ENCODE measurements at places on chromosomes 7 and 10.

DNA sequence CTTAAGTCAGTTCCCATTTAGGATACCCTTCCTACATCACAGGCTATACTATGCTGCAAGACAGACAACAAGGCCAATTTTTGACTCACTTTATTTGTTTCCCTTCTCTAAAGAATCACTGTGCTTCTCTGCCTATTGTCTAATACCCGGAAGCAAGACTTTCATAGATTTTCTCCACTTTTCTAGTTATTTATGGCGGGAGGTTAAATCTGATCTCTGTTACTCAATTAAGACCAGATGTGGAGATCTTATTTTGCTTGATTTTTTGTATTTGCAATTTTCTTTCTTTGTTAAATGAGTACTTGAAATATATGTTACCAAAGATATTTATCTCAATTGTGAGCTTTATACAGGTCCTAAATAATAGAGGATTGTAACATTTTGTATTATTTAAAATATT lies 511.5 kb downstream of the ATRNL1 start:
- DNase-seq, result no peak

DNA sequence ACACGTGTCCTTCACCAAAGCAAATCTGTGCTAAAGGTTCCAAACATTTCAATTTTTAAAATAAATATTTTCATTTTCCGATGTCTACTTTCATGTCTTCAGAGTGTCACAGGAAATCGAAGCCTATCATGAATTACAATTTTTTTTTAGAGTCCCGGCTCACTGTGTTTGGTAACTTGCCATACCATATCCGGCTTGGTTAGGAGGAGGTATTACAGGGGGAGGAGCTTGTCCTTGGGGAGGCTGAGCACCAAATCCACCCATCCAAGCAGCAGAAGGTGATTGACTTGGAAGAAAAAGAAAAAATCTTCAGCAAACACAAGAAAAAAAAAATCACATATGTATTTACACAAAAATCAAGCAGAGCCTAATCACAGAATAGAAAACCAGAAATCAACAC lies 21.3 kb downstream of the TIAL1 start:
- DNase-seq, result no peak

DNA sequence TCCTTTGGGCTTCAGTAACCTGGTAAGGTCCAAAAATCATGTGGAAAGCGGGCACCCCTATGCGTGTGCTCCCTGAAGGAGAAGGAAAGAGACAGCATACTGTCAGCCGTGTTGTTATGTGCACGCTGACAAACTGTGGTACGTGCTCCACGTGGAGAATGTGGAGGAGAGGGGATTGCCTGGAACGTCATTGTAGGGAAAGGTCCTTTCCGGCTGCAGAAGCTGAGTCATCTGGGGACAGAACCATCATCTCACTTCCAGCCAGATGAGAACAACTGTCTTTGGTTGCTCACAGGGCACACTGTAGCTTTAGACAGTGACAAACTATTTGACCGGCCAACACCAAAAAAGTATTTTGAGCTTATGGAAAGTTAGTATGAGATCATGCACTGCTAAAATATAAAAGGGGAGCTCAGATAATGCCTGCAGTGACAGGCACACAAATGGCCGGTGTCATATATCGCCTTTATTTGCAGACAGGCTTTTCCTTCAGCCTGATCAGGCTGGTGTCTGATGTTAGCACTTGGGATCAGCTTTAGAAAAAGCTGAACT lies 38.8 kb upstream of the GRB10 start:
- no peak for DNase-seq

- no peak for DNase-seq
These were observed 105.4 kb upstream of the RHOBTB1 start for GRCh38 chr10:61049386-61049785.

DNA sequence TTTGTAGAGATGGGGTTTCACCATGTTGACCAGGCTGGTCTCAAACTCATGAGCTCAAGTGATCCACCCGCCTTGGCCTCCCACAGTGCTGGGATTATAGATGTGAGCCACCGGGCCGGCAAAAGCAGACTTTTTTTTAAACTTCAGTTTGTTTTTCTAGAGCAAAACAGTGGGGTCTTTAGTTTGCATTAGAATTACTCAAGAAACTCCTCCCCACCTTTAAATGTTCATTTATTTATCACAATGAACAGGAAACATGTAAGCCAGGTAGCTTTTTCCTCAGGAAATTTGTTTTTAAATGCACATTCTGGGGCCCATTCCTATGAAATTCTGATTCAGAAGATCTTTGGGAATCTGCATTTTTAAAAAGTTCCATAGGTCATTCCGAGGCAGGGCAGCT lies 56.0 kb upstream of the JAZF1 start:
- no peak for DNase-seq

DNA sequence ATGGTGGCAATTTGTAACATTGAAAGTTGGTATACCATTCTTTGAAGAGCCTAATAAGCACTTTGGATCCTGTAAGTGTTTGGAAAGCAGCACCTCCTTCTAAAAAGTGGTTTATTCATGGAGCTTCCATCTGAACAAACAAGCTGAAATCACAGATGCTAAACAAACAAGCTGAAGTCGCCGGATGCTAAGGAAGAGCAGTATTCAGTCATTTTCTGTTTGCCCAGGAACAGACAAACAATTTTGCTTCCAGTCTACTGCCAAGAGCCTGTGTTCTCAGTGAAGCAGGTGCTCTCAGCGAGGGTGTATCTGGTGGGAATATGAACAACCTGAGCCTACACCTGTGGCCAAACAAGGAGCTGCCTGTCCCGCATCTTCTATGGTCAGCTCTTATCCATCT lies 6.3 kb downstream of the COL28A1 start:
- DNase-seq, result no peak

- DNase-seq, result no peak
These were observed 5.2 kb downstream of the RBP3 start for GRCh38 chr10:47353351-47353750.

- no peak for DNase-seq
These were observed 325.5 kb downstream of the LHFPL3 start for GRCh38 chr7:104653825-104654401.

DNA sequence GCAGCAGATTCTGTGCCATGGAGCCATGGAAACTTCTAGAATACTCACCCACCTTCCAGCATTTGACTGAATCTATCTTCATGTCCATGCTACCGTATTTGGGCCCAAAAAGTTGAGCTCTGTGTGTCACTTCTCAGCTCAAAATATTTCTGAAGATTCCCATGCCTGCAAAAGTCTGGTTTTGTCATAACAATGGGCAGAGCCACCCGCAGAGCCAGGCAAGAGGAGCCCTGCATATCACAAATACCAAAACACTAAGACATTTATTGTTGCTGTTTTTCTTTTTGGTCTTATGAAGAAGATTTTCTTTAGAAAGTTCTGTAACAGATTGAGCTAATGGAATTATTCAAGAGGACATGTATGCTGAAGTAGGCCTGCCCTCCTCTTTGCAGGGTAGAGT lies 68.1 kb downstream of the PRTFDC1 start:
- DNase-seq, result no peak

GRCh38 chr10:34845070-34845469 lies 30.0 kb upstream of the PARD3 start:
- no peak for DNase-seq

- no peak for DNase-seq
These were observed at the start of gene ANKRD22 for GRCh38 chr10:88851706-88852105. Gene ANKRD22 (minus strand): TSS chr10:88851844. CDS start chr10:88851607, 237 bp downstream.

GRCh38 chr10:114566064-114566463 lies 92.0 kb downstream of the ABLIM1 start:
- DNase-seq, result no peak

- no peak for DNase-seq
These were observed 17.5 kb downstream of the STEAP1B start for GRCh38 chr7:22482503-22482902.

- DNase-seq, result no peak
These were observed 46.7 kb downstream of the PNLIPRP2 start for GRCh38 chr10:116667484-116667883.

DNA sequence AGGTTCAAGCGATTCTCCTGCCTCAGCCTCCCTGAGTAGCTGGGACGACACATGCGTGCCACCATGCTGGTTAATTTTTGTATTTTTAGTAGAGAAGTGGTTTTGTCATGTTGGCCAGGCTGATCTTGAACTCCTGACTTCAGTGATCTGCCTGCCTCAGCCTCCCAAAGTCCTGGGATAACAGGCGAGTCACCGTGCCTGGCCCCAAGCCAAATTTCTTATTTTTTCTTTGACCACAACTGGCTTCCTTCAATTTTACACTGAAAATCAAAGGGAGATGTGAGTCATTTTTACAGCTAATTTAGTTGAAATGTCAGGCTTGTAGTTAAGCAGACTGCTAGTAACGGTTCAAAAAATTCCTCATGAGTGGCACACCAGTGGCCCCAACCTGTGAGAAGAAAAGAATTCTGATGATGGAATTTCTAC lies 7.8 kb downstream of the RNF216 start:
- peak; percentile 47 for DNase-seq

- DNase-seq, result no peak
These were observed 59.0 kb downstream of the SYPL1 start for GRCh38 chr7:106053109-106053508.

DNA sequence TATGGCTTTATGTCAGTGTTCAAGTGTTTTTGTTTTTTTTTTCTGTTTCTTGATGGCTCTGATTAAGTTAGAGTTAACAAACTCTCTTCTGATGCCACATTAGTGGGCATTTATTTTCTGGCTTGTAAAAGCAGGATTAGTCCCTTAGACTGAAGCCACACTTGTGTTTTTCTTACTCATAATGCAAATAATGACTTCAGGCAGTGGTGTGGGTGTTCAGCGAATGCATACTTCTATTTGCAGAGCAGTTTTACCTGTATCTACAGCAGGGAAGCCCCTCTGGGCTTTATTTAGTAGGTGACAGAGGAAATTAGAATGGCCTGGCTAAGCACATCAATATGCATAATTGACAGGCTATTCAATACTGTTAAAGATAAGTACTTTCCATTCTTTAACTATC lies 79.9 kb downstream of the CNNM2 start:
- DNase-seq, result no peak

DNA sequence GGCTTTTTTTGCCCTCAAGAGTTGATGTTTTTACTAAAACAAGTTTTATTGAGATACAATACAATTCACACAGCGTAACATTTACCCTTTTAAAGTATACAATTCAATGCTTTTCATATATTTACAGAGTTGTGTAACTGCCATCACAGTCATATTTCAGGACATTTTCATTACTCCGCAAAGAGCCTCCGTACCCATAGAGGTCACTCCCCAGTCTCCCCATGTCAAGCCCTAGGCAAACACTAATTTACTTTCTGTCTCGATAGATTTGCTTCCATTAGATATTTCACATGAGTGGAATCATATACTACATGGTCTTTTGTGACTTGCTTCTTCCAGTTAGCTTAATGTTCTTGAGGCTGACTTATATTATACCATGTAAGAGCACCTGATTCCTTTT lies 183.8 kb downstream of the PRKCQ start:
- no peak for DNase-seq

DNA sequence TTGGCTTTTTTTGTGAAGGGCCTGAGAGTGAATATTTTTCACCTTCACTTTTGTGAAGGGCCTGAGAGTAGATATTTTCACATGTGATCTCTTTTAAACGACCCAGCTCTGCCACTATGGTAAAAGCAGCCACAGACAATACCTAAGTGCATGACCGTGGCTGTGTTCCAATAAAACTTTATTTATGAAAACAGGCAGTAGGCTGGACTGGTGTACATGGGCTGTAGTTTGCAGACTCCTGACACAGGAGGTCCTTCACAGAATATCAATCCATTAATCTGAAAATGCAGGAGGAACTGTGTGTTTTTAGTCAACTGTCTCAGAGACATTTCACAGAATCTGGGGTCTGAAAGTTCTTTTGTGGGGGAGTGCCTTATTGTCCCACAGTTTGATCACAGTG lies 186.9 kb downstream of the PRKCQ start:
- DNase-seq, result no peak

- no peak for DNase-seq
These were observed 67.2 kb downstream of the DLG5 start for GRCh38 chr10:77859200-77859864.

- no peak for DNase-seq
These were observed 46.2 kb downstream of the MINDY4 start for GRCh38 chr7:30817371-30817767.

- DNase-seq, result no peak
These were observed 97.7 kb downstream of the TACC2 start for GRCh38 chr10:122086416-122087240.

DNA sequence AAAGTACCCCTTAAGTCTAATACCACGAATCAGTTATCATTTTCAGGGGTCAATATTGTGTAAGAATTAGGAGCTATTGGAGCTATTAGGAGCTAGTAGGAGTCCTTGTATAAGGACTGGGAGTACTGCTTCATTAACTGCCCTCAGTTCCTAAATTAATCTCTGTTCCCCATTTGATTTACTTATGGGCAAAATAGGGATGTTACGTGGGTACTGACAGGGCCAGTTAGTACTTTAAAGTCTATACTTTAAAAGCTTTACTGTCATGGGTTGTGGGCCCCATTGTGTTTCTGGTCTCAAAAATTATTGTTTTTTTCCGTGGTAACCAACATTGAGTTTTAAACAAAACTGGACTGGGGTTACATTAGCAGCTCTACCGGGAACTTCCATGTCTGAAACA lies 60.3 kb downstream of the PRKAR2B start:
- no peak for DNase-seq

DNA sequence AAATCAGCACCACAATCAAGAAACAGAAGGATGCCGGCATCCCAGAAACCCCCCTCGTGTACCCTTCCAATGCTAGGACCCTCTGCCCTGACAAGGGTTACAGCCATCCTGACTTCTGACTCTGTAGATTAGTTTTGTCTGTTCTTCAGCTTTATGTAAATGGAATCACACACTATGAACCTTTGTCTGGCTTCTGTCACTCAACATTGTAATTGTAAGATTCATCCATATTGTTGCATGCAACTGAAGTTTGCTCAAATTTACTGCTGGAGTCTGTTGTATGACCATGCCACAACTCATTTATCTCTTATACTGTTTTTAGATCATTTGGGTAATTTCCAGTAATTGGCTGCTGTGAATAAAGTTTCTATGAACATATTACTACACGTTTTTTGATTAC lies 8.4 kb downstream of the IKZF5 start:
- DNase-seq, result no peak

DNA sequence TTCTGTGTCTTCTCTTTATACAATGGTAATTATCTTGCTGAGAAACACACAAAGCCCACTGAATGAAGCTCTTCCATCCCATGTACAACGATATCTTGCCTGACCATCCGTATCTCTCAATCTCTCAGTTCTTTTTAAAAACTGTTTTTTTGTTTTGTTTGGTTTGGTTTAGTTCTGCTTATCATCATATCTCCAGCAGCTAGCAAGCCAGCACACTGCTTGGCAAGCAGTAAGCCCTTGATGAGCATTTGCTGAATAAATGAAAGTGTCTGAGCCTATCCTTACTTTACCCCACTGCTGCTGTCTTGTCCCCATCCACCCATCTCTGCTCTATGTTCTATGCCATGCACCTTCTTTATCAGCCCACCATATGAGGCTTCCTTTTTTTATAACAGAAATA lies 34.2 kb downstream of the ITGB1 start:
- no peak for DNase-seq

All from activated T-cell treated with anti-CD3 and anti-CD28 coated beads, Interleukin-2, amount 50 U/mL, for 48 hours (primary cell).